ENCODE measurements at places on chromosomes 16 and 17.

DNA sequence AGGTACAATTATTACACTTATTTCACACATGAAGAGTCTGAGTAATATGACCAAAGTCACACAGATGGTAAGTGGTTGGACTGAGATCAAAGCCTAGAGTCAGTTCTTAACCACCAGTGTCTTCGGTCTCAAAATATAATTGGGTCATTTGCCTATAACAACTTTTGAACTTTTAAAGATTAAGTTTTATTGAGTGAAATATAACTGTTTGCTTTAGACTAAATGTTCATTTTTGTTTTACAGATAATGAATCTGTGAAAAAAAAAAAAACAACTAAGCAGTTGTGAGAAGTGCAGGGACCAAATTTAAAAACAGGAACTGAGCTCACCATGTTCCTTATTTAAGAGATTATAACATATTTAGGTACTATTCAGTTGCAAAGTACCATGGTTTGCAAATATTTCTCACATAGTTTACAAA, 150.1 kb downstream of the ITFG1 start:
- DNase-seq, result no peak

DNA sequence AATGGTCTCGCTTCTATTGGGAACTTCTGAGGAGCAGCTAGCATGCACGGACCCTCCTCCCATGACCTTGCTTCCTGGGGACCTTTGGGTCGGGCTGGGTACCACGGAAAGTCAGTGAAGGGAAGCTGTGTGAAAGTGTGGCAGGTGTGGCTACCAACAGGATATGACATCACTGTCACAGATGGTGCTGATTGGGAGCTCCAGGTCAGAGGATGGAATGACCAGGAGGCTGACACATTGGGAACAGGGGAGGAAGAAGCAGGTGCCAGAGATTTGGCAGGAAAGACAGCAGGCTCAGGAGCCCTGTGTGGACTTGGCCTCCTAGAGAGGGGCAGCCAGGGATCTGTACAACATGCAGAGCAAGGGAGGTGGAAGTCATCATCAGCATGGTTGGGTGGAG, 34.0 kb downstream of the CPNE2 start:
- no peak for DNase-seq

- DNase-seq, result no peak
These were observed 193.1 kb downstream of the AXIN2 start for GRCh38 chr17:65368341-65368740.

DNA sequence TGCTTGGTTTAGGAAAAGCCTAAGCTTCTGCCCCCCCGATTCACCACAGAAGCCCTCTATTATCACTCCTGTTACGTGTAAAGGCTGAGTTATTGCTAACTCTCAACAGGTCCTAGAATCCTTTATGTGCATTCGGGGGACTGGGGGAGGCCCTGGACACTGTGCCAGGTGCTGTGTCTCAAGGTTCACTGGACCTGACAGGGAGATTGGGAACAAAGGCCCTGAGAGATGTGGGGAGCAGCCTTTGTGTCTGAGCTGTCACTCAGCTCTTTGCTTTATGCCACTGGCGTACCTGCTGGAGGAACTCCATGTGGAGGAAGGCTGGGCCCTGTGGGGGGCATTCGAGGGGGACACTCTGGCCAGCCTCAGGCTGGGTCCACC, 65.9 kb downstream of the METRNL start:
- DNase-seq, result no peak
